Mesendoderm (in vitro differentiated cells): ENCODE measurements at places on chromosomes 3 and 15.

- H3K4me3 ChIP-seq: no peak overlapping the region
- H3K36me3 ChIP-seq: no peaks in the 10 kb centered on the region
- H3K4me1 ChIP-seq: no peaks in the 10 kb centered on the region
- no peak overlapping the region for H3K27ac ChIP-seq
- H3K27me3 ChIP-seq: no peaks in the 10 kb centered on the region
These were observed 84.9 kb upstream of the BCL6 start for GRCh38 chr3:187830181-187830580.

DNA sequence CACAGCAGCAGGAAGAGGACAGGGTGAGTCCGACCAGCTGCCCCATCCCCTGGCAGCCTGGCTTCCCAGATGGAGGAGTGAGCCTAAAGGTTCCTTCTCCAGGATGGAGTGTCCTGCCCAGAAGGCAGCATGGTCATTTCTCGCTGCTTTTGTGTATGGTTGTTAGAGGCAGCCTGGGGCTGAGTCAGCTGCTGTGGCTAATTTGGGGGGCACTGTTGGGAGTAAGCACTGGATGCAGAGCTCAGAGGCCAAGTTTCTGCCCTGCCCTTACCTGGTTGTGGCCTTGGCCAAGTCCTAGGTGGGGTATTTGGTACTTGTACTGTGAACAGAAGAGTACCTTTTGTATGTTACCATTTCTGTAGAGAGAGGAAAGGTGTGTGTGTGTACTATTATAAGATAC, 78.6 kb downstream of the ADAMTS7 start:
- no peaks in the 10 kb centered on the region for H3K4me1 ChIP-seq
- H3K36me3 ChIP-seq: no peaks in the 10 kb centered on the region
- no peaks in the 10 kb centered on the region for H3K27me3 ChIP-seq
- no peak overlapping the region for H3K27ac ChIP-seq
- no peak overlapping the region for H3K4me3 ChIP-seq
- DNase-seq: no peak

DNA sequence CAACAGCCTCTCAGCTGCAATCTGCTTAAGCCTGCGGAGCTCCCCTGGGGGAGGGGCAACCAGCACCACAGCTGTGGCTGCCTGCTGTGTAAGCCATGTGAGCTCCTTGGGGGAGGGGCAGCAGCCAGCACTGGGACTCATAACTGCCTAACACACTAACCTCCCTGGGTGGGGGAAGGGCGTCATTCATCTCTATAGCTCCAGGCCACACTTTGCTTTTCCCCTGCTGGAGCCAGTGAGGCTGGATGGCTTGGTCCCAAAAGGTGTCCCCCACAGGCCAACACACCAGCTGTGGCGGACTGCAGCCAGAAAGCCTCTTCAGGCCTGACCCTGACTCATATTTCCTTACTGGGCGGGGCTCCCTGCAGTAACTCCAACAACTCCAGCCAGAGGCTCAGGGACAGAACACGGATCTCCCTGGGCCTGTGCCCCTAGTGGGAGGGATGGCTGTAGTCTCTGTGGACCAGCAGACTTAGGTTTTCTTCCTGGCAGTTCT, 129.8 kb downstream of the PPM1L start:
- peaks cover 5% of the 10 kb centered on the region for H3K4me1 ChIP-seq
- H3K36me3 ChIP-seq: no peaks in the 10 kb centered on the region
- no peak overlapping the region for H3K27ac ChIP-seq
- peak; percentile 74 for DNase-seq
- no peak overlapping the region for H3K4me3 ChIP-seq
- no peaks in the 10 kb centered on the region for H3K27me3 ChIP-seq

DNA sequence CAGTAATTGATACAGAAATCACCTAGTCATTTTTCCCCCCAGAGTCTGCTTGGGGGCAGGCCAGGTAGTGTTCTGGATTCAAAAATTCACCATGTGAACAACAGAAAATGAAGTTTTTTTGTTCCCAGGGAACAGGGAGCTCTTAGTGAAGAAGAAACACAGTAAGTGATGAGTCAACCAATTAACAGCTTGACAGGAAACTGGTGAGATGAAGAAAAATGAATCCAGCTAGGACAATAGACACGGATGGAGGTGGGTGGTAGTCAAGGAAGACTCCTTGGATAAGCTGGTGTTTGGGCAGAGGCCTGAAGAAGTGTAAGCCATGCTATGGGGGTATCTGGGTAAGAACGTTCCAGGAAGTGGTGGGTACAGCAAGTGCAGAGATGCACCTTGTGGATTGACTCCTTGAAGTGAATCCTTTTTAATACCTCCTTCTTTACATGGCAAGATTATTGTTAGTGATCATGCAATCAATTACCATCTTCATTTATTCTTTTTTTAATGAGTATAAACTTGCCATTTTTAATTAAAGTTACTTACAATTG, 339.9 kb upstream of the RGMA start:
- no peak overlapping the region for H3K27ac ChIP-seq
- no peaks in the 10 kb centered on the region for H3K4me1 ChIP-seq
- H3K36me3 ChIP-seq: no peaks in the 10 kb centered on the region
- DNase-seq: no peak
- H3K27me3 ChIP-seq: no peaks in the 10 kb centered on the region
- no peak overlapping the region for H3K4me3 ChIP-seq

- H3K36me3 ChIP-seq: no peaks in the 10 kb centered on the region
- no peak for DNase-seq
- no peak overlapping the region for H3K4me3 ChIP-seq
- no peaks in the 10 kb centered on the region for H3K4me1 ChIP-seq
These were observed 2.1 kb downstream of the FAM240A start for GRCh38 chr3:46614431-46614830.

- no peaks in the 10 kb centered on the region for H3K4me1 ChIP-seq
- H3K4me3 ChIP-seq: no peak overlapping the region
- DNase-seq: peak; percentile 68
These were observed 31.1 kb downstream of the ACAN start for GRCh38 chr15:88834211-88834812.

- no peak overlapping the region for H3K27ac ChIP-seq
- H3K4me3 ChIP-seq: no peak overlapping the region
- no peak for DNase-seq
- no peaks in the 10 kb centered on the region for H3K27me3 ChIP-seq
- H3K4me1 ChIP-seq: no peaks in the 10 kb centered on the region
These were observed 122.2 kb upstream of the GMNC start for GRCh38 chr3:190984502-190985244.
